ENCODE measurements at places on chromosomes 4 and X.
A peak's percentile ranks its signal among the peaks of the same experiment; 100 is the strongest.

- peak; percentile 18 for DNase-seq
Observed at GRCh38 chrX:16836371-16836770, 33.8 kb downstream of the RBBP7 start.

GRCh38 chr4:10007436-10007740 lies 13.9 kb downstream of the SLC2A9 start:
- DNase-seq, result no peak

DNA sequence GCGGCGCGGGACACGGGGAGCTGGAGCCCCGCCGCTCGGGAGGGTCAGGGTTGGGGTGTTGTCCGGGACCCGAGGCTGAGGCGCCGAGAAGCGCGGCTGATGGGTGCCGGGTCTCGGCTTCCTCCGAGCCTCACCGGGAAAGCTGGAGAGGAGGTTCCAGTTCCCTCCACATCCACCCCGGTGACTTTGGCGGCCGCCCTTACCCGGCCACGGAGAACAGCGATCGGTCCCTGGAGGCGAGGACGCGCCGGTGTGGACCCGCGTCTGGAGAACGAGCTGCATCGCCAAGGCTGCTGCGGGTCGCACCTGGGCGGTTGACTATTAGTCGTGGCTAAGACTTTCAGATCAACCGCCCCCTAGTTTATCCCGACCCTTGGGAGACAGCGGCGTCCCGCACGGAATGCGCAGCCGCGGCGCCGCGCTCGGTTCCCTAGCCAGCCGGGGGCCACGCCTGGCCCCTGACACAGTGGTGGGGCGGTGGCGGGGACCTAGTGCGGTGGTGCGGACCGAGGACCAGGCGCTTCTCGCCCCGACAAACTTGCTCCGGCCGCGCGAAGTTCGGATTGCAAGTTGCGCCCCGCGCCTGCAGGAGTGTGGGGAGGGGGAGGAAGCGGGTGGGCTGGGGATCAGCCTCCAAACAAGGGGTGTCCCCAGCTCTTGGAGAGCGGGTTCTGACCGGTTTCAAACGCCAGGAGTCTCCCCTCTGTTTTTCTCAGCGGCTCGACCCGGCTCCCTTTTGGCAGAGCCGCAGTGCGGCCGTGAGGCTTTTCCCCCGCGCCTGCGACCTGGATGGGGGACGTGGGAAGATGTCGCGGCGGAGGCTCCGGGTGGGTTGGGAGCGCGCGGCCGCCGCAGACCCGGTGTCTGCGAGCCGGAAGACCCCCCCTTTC lies 568 bp downstream of the FHDC1 start:
- no peak for DNase-seq

- DNase-seq, result no peak
Observed at GRCh38 chrX:96889726-96890125, 6.0 kb downstream of the RPA4 start.
